HCT116 (cell line): ENCODE measurements at places on chromosomes 7 and 10. TPM values are rescaled to one million over a fixed set of nuclear protein-coding genes. Genes with fewer than 3 reads are reported as not detected.

CYP2W1 gene
- not detected for total RNA-seq

GOLGA7B gene
- total RNA-seq: 1.0 TPM

SPRN gene
- not detected for total RNA-seq

ADRB1 gene
- 0.89 TPM for total RNA-seq

HTR5A gene
- not detected for total RNA-seq

FFAR4 gene
- total RNA-seq: not detected

SEMA3C gene
- 25.3 TPM for total RNA-seq

DNA sequence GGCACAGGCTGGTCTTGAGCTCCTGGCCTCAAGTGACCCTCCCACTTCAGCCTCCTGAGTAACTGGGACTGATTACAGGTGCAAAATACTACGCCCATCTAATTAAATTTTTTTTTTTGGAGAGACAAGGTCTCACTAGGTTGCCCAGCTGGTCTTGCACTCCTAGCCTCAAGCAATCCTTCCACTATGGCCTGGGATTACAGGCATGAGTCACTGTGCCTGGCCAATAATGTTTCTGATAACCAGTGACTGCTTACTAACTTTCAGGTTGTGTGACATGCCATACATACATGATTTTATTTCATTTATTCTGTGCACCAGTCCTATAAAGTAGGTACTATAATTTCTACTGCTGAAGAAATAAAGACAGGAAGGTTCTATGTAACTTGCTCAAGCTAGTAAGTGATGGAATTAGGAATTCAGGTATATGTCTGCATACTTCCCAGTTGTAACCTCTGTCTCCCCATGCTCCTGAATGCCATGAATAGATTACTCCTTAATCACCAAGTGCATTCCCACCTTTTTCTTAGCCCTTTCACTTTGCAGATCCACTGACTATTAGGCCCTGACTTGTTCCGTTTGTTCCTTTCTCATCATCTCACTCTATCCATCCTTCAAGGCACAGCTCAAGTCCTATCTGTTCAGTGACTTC is 28.1 kb downstream of the MCU start:
- no peaks in the 10 kb centered on the region for H3K27me3 ChIP-seq
- peaks cover 45% of the 10 kb centered on the region for H3K4me1 ChIP-seq
- H3K36me3 ChIP-seq: no peaks in the 10 kb centered on the region
- no peak for DNase-seq
